Stimulated activated CD4-positive, alpha-beta T cell treated with anti-CD3 and anti-CD28 coated beads, Interleukin-15, amount 100 ng/mL, for 24 hours (primary cell): ENCODE measurements at places on chromosomes 12 and 14.

- no peak for DNase-seq
These were observed 2.4 kb upstream of the RXYLT1 start for GRCh38 chr12:63777340-63777739.

DNA sequence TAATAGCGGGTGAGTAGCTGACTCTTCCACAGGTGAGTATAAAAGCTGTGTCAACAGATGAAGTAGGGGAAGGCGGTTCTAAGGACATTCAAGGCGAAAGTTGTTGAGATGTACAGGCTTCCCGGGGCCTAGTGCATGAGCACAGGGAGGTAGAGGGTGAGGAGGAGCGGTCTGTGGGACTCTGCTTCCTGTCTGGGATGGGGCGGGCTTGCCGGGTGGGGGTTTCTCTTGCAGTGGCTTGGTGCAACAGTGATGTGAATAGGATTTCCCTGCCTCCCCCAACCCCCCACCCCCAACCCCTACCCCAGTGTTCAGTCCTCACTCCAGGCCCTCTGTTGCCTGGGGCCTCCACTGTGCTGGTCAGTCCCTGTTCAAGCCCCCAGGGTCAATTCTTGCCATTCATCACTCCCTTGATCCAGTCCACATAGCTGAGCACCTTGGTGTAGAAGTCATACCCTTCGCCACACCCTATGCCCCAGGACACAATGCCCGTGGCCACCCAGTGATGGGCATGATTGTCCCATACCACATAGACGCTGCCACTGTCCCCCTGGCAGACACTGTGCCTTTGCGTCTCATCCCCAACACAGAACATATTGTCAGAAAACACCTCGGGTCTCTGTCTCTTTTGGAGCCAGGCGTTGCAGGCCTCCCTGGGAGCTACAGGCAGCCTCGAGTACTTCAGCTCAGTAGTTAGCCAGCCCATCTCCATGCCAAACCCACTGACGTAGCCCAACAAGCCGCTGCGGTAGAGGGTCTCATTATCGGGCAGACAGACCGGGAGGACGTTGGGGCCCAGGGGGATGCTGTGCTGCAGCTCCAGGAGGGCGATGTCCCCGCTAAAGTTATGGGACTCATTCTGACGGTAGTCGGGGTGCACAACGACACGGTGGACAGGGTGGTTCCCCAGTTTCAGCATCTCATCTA is 4.0 kb upstream of the C1R start:
- no peak for DNase-seq

GRCh38 chr12:71392521-71393145 is 47.0 kb upstream of the LGR5 start:
- no peak for DNase-seq

- no peak for DNase-seq
These were observed 179.4 kb upstream of the ARHGAP5 start for GRCh38 chr14:31897581-31898186.

DNA sequence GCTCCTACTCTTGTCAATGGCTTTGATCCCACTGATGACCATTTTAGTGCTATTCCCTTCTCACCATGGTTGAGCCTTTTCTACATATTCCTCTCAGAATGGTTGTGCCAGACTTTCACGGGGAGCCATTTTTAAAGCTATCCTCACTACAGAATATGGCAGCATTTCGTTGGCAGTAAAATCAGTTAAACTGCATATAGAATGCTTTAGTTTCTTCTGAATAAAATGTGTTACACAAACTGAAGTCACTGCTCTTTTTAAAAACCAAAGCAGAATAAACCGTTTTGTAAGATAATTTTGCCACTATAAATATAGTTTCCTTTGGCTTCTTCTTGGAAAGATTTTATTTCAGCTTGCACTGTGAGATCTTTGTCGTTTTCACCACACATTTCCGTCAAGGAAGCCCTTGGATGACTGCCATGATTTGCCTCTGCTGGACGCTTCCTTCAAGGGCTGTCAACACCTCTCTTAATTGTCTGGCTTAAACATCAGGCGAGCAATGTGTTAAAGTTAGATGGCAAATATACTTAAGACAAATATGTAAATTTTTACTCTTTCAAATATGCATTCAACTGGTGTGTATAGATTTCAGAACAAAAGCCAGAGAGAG is 624.2 kb downstream of the DIO2 start:
- no peak for DNase-seq

GRCh38 chr12:31506515-31507306 is 84.2 kb downstream of the DENND5B start:
- DNase-seq: no peak

- no peak for DNase-seq
These were observed 20.2 kb upstream of the FAM234B start for GRCh38 chr12:13023811-13024530.

DNA sequence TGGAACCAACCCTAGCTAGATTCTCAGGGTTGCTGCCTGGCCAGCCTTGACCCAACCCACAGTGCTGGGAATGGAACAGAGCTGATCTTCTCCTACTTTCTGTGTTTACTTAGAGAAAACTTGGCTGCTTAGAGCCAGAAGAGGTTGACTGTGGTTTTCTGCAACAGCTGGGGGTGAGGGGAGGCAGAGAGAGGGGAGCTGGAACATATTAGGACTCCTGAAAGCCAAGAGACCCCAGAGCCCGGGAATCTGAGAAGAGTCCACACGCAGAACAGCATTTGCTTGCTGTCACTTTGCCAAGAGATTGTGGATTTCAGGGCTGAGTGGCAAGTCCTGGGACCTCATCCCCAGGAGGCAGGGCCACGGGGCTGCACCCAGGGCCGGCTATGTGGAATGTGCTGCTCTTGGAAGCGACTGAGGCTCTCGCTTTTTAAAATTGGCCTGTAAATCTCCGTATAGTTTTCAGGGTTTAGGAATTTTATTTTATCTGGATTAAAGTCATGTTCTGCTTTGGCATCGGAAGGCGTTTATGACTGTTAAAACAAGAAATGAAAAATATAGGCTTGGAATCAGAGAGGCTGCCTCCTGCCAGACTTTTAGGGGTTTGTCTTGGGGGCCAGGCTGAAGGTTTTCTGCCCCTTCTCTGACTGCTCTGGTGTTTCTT is 22.3 kb upstream of the MED13L start:
- DNase-seq: no peak
